ENCODE measurements at places on chromosomes 1 and 21. TPM values are rescaled to one million over a fixed set of nuclear protein-coding genes. Genes with fewer than 3 reads are reported as not detected.

Gene SLAMF6
- not detected for total RNA-seq

Gene CRYZL1
- 67.0 TPM for total RNA-seq

Gene SH2D1B
- total RNA-seq: 1.3 TPM

Gene CACHD1
- total RNA-seq: 16.3 TPM

Gene SPTA1
- total RNA-seq: not detected

Gene TDRD10
- 2.6 TPM for total RNA-seq

Gene AIM2
- total RNA-seq: not detected

Gene SPRR2A
- not detected for total RNA-seq

Gene TRNP1
- total RNA-seq: 45.7 TPM

Gene ALX3
- total RNA-seq: not detected

Gene CGN
- 8.8 TPM for total RNA-seq

Gene TMEM269
- 0.60 TPM for total RNA-seq

Gene PTGFRN
- 22.6 TPM for total RNA-seq

Gene ESRRG
- total RNA-seq: 25.4 TPM

Gene KCNJ15
- 0.77 TPM for total RNA-seq

Gene SPRR2E
- total RNA-seq: not detected

Gene ATP6V1G3
- not detected for total RNA-seq

Gene C1orf74
- total RNA-seq: 2.3 TPM

Gene DEPDC1
- 0.54 TPM for total RNA-seq

Gene AGMAT
- 1.2 TPM for total RNA-seq

Gene KCNQ4
- total RNA-seq: 6.4 TPM

Gene FAM110D
- 2.0 TPM for total RNA-seq

Gene NHLH1
- 1.5 TPM for total RNA-seq

Gene RNU1-1
- total RNA-seq: 6,113 TPM

Gene GPA33
- not detected for total RNA-seq

Gene MAP3K21
- total RNA-seq: 11.3 TPM

Gene SSR2
- 93.2 TPM for total RNA-seq

Gene FCRL1
- not detected for total RNA-seq

Gene OR2T10
- total RNA-seq: 0.32 TPM

Gene COL16A1
- 63.7 TPM for total RNA-seq

Gene KCNE2
- total RNA-seq: not detected

Gene OPRD1
- total RNA-seq: 12.2 TPM

Gene HCRTR1
- total RNA-seq: not detected

Gene A3GALT2
- total RNA-seq: not detected
